ENCODE measurements at places on chromosomes 4 and X.

- no peak for DNase-seq
Observed at GRCh38 chrX:30111431-30111830, 103.9 kb upstream of the MAGEB2 start.

GRCh38 chr4:130808492-130808891 is 1712.5 kb downstream of the C4orf33 start:
- DNase-seq: peak; percentile 26

- no peak for DNase-seq
Observed at GRCh38 chr4:156609421-156609820, 362.2 kb downstream of the PDGFC start.

GRCh38 chrX:585115-585808 is 45.3 kb upstream of the SHOX start:
- no peak for DNase-seq

- DNase-seq: no peak
Observed at GRCh38 chr4:140971077-140971792, 162.0 kb downstream of the RNF150 start.

DNA sequence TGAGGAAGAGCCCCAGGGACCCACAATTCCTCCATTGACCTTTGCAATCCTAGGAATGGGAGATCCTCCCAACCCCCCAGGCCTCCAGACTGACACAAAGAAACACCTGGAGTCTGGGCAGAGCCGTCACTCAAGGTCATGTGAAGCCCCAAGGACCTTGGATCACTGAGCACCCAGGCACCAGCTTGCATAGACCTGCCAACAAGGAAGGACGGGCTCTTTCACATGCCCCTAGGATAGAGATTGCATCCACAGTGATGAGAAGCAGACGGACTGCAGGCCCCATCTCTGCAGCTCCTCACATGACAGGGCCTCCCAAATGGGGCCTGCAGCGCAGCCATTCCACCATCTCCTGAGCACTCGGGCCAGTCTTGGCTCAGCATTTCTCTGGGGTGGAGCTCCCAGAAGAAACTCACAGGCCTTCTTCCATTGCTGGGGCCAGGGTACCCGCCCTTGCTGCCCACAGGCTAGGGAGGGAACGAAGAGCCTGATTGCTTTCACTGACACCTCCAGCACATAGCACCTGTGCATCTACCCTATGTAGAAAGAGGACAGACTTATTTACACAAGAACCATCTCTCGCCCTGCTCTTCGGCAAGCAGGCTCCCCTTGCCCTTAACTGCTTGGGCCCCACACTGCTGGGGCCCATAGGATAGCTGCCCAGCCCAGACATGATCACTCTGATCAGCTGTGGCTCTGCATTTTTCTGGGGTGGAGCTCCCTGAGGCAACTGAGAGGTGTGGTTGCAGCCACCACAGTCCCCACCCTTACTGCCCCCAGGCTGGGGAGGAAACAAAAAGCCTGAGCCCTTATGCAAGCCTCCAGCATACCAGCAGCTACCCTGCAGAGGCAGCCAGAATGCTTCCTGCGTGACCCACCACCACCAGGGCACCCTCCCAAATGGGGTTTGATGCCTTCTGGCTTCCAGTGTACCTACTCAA is 185.7 kb upstream of the ZCCHC13 start:
- peak; percentile 58 for DNase-seq

DNA sequence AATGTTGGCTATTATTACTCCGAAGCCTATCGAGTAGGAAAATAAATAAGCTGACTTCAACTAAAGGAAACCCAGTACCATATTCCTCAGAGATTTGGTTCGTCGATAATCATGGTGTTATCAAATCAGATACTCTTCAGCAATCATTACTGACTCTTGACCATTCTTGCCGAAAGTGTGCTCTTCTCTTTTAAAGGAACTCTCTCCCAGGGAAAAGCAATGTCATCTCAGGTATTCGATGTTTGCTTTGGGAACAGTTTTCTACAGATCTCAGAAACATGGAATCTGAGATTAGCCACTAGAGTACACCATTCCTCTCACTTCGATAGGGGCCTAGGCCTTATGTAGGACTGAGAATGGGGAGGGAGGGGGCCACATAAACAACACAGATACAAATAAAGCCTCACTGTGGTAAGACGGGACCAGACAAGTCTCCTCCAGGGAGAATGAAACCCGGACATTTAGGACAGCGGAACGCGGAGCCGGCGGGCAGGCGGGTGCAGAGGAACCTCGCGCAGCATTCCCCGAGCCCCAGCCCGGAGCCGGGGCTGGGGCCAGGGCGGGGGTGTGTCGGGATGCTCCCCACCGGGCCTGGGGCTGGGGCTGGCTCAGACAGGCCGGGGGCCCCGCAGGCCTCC is 581 bp downstream of the DNAJB14 start:
- peak; percentile 51 for DNase-seq

GRCh38 chrX:119693996-119694451 is 1.1 kb upstream of the SEPTIN6 start:
- peak; percentile 56 for DNase-seq

GRCh38 chr4:60905162-60905561 is 295.0 kb upstream of the ADGRL3 start:
- no peak for DNase-seq

- no peak for DNase-seq
Observed at GRCh38 chr4:48405924-48406323, 64.6 kb downstream of the SLAIN2 start.

DNA sequence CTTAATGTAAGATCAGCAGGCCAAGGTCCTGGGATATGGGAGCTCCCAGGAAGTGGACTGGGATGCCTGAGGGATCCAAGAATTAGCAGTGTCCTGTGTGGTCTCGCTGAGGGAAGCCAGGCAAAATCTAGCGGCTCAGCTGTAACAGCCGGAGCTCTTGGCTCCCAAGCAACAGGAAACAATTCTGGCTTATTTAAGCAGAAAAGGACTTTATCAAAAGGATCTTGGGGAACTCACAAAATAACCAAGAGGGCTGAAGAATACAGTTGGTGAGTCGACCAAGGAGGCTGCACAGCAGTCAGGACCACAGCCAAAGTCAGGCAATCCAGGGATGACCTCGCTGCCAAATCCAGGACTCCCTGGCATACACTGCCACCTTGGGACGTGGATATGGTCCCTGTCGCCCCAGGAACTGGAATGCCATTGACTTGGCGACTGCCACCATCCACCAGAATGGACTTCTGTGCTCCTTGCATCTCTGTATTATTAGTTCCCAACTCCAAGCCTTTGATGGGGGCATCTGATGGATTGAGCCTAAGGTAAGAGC is 165.3 kb upstream of the BCOR start:
- no peak for DNase-seq

- no peak for DNase-seq
Observed at GRCh38 chrX:45068569-45068968, 132.1 kb downstream of the DIPK2B start.

- DNase-seq: peak; percentile 23
Observed at GRCh38 chr4:931194-931959, 739 bp downstream of the GAK start.

- no peak for DNase-seq
Observed at GRCh38 chrX:34657726-34658070, 613 bp upstream of the TMEM47 start.

DNA sequence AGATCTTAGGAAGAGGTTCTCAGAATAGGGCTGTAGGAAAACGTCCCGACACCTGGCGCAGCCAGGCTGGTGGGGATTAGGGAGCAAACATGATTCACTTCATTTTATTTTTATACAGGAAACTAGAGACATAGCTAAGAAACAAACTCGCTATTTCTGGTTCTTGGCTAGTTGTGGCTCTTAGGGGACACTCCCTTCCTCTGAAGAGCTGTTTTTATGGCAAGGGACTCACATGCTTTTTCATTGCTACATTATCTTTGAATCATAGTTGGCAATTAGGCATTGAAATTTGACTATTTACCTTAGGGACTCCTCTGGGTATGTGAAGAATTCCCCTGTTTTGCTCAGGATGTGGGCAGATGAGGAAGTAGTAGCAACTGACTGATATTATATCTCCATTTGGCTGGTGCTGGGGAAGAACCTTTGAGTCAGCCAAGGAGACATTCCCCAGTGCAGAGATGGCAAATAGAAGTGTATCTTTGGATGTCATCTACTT is 174.5 kb downstream of the SMIM20 start:
- DNase-seq: peak; percentile 41

DNA sequence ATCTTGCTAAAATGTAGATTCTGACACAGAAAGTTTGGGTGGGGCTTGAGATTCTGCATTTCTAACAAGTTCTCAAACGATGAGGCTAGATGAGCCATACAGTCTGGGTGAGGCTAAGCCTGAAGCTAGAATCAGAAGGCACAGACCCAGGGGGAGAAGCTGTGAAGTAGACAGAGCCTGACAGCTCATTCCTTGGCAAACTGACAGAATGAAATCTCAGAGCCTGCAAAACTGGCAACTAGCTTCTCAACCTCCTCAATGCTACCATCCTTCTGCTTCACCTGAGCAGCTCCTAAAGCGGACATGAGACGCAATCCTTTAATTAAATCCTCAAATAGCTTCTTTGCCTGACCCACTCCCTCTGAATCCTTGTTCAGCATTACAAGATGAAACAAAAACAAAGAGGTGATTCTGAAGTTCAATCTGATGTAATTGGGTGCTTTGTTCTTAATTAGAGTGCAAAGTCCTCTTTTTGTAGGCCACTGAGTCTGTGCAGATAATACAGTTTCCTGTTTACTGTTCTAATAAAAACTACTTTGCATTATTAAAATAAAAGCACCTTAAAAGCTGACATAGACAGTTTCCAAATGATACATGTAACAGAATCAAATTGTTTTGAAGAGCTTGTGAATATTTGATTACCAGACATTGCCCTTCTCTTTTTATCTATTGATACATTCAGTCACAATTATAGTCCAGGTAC is 71.0 kb upstream of the BMP2K start:
- peak; percentile 52 for DNase-seq

- DNase-seq: no peak
Observed at GRCh38 chr4:169807934-169808509, 50.3 kb upstream of the HPF1 start.

DNA sequence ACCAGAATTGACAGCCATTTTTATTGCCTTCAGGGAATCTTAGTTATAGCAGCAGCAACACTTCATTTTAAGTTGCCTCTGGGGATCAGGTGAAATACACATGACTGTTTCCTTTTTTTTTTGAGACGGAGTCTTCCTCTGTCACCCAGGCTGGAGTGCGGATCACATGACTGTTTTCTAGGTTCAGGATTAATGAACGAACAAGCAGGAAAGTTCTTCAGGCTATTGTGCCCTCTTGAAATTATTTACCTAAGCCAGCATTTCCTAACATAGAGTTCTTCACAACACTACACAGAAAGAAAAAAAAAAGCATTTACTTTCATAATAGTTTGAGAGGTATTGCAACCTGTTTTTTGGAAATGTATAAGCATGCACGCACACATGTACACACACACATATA is 2032.8 kb downstream of the PCDH7 start:
- no peak for DNase-seq

- DNase-seq: no peak
Observed at GRCh38 chr4:24114444-24114843, 224.6 kb upstream of the PPARGC1A start.

- DNase-seq: peak; percentile 78
Observed at GRCh38 chrX:153381684-153382532, 19.2 kb downstream of the PNMA6E start.

DNA sequence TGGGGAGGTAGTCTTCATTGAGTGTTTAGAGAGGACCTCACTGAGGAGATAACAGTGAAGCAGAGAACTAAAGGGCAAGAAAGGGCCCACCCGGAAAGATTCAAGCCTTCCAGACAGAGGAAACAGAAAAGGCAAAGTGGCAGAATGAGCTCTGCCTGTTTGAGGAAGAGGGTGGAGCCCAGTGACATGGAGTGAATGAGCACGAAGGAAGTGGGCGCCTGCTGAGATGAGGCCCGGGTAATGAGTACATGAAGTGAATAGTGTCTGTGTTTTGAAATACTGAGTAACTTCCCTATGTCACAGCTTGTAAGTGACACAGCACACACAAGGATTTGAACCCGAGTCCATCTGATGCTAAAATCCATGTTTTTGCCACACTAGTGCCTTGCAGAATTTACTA is 32.5 kb upstream of the TLR2 start:
- peak; percentile 81 for DNase-seq

DNA sequence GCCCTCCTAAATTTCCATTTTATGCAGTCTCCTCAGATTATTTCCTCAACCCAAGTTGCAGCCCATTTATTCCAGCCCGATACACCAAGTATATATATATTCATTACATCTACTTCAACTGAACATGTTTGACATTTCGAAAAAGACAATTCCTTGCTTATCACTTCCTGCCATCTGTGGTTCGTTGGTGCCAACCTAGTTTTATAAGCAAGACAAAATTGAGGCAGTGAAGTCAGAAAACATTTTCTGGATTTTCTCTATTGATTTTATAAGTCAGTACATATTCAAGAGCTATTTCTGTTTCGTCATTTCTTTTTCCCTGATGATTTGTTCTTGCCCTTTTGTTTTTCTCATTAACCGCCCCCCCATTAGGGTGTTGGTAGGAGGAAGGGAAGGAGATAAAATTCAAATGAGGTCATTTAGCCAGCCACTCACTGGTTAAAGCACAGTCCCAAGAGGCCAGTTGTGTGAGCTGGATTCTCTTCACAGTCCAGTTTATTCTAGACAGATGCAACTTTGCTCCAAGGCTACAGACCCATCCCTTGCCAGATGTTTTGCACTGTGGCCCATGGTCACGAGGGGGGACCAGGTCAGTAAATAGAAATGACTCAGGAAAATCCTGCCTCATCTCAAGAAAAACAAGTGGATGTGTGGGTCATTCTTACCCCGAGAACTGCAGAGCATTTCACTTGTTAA is 20.3 kb upstream of the VEGFD start:
- DNase-seq: peak; percentile 70

DNA sequence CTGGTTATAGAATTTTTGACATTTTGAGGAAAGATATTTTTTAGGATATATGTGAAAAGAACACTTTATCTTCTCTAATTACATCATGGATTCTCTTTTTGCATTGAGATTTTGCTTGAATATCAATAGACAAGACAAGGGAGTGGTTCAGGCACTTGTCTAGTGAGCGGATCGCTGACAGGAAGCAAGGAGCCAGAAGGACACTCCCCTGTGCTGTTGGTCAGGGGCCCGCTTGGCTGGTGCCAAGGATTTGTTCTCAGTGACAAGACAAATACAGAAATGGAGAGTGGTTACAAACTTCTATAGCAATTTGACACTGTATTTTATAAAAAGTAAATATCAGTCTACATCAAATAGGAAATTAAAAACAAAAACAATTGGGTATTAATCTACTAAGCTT is 60.0 kb downstream of the SLC9B1 start:
- DNase-seq: peak; percentile 7

DNA sequence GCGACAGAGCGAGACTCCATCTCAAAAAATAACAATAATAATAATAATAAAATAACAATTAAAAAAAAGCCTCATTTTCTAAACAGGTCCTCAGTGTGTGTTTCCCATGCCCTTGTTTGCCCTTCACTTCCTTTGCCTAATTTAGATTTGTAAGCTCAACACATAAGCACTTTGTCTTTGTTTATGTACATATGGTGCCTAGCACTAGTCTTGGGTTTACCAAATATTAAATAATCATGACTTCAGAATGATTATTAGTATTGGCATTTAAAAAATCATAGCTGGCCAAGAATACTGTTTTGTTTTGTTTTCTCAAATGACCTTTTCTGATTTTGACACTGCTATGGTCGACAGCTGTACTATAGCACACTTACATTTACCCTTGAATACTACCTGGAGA is 6.4 kb upstream of the RAPGEF2 start:
- DNase-seq: no peak

GRCh38 chr4:145939441-145939750 is 773 bp upstream of the ZNF827 start:
- no peak for DNase-seq

Data from hematopoietic multipotent progenitor cell treated with erythropoietin and hydrocortisone succinate and interleukin-3 and kit ligand, for 4 days (in vitro differentiated cells).